D721Med (cell line): ENCODE measurements at places on chromosomes 3 and 15.

DNA sequence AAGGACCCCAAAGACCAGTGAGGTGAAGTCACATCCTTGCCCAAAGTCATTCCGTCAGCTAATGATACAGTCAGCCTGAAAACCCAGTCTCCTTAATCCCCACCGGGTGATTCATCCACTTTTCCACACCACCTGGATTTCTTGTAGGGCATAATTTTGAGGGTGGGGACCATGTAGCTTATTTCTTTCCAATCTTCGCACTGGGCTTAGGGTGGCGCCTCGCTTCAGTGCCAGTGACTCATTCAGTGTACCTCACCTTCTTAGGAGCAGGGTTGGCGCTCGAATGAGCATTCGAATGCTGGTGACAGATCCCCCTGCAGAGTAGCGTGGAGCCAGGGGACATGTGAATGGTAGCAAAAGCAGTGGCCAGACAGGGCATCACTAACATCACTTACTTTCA is 24.0 kb downstream of the BMF start:
- no peak for DNase-seq

DNA sequence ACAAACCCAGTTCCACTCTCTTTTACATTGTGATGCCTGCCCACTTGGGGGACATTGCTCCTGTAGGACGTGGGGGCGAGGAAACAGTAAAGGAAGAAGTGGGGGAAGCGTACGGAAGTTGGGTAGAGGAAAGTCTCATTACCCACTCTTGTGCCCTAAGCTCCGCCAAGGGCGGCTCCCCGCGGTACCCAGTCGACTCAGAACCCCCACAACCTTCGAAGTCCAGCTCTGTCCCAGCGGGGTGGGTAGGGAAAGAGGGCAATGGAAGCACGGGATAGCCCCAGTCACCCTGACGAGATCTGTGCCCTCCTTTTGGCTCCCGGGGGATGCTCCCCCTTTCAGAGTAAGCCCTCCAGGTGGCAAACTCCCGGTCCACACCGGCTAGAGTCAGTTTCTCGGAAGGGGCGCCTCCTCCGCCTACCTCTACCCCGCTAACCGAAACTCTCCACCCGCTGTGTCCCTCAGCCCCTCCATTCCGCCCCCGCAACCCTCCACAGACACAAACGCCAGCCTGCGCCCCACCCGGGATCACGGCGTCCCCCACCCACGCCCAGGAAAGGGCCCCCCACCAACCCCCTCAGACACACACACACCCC is 527 bp downstream of the CSNK1G1 start:
- no peak for DNase-seq

GRCh38 chr3:190165253-190165652 is 44.6 kb upstream of the P3H2 start:
- DNase-seq, result no peak

DNA sequence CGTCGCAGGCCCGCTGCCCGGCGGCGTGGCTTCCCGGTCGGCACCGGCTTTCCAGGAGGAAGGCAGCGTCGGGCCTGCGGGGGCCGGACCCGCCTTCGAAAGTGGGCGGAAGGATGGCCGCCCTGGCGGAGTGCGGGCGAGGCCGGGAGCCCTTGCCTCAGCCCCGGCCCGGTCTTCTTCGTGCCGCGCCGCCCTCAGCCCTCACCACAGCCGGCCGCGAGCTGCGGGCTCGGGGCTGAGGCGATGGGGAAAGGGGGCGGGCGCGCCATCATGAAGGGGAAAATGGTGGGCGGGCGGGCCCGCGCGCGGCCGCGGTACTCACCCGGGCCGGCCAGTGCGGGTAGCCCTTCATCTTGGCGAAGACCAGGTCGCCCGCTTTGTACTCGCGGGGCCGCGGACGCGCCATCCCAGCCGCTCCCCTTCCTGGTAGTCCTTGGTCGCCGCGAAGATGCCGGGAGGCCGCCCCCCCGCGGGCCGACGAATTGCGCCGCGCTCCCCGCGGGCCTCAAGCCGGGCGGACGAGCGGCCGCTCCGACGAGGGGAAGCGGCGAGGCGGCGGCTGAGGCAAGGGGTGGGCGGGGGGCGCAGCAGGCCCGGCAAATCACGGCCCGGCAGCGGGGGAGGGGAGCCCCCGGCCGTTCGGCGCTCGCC is 489 bp downstream of the HDGFL3 start:
- no peak for DNase-seq

DNA sequence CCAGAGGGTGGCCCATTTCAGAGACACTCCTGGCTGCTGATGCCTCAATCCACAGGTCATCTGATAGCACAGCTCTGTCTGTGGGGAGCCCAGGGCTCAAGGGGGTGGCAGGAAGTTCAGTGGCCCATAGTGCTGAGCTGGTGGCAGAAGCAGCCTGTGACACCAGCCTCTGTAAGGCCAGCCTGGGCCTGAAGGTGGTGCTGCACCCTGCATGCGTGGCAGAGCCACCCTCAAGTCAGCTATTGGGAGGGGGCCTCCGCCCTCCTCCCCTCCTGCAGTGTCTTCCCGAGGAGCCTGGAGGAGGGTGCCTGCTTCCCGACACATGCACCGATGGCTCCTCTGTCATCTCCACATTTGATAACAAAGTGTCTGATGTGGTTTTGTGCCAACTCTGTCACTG is 3.0 kb downstream of the PLA1A start:
- DNase-seq, result no peak

GRCh38 chr3:134332344-134332743 is 41.9 kb downstream of the AMOTL2 start:
- DNase-seq, result no peak

- no peak for DNase-seq
These were observed 220.1 kb downstream of the MCTP2 start for GRCh38 chr15:94451466-94451865.

GRCh38 chr3:11090551-11090950 is 63.7 kb upstream of the HRH1 start:
- DNase-seq, result no peak
